ENCODE measurements at places on chromosomes 6 and 20.

GRCh38 chr20:36686944-36687343 is 40.9 kb upstream of the SLA2 start:
- DNase-seq: no peak

GRCh38 chr6:169409742-169410312 is 156.2 kb upstream of the THBS2 start:
- no peak for DNase-seq

GRCh38 chr20:57786304-57786932 is 76.6 kb upstream of the PMEPA1 start:
- DNase-seq: no peak

DNA sequence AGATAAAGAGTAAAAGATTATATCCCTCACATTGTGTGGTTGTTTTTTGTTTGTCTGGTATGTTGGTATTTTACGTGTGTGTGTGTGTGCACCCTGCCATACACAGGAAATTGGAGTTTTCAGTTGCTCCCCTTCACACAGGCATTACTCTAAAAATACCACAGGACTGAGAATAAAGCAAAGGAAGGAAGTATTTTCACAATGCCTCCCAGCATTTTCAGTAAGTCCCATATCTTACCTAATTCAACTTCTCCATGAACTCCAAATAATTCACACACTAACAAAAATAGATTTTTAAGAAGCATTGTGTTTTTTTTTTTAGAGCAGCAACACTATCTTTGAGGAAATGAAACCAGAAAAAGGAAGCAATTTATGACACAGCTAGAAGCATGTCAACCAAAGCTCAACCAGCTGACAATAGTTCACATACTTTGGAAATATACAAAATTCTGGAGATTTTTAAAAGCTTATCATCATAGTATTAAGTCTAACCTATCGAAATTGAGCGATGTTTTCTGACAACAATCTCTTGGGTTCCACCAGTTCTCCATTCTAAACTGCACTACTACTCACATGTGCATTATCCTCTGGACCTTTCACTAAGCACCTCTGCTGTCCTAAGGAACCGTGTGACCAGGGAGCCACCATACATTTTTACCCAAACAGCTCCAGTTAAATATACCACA is 2.1 kb downstream of the UBE2J1 start:
- no peak for DNase-seq

DNA sequence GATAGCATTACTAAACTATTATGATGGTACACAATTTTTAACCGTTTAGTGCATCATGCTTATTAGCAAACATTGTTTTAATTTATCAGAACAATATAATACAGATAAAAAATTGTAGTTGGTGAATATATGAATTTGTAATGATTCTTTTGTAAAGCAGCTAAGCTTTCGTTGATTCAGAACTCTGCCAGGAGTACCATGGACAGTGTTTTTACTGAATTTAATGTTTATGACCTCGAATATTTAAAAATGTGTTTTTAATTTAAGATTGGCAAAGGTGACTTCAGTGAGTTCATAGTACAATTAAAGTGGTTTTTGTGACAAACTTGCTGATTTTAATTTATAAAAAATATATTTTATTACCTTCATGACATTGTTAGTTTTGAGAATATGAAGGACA is 10.0 kb downstream of the AFDN start:
- DNase-seq: no peak
